ENCODE measurements at places on chromosomes 3 and 15.
A peak's percentile ranks its signal among the peaks of the same experiment; 100 is the strongest.

DNA sequence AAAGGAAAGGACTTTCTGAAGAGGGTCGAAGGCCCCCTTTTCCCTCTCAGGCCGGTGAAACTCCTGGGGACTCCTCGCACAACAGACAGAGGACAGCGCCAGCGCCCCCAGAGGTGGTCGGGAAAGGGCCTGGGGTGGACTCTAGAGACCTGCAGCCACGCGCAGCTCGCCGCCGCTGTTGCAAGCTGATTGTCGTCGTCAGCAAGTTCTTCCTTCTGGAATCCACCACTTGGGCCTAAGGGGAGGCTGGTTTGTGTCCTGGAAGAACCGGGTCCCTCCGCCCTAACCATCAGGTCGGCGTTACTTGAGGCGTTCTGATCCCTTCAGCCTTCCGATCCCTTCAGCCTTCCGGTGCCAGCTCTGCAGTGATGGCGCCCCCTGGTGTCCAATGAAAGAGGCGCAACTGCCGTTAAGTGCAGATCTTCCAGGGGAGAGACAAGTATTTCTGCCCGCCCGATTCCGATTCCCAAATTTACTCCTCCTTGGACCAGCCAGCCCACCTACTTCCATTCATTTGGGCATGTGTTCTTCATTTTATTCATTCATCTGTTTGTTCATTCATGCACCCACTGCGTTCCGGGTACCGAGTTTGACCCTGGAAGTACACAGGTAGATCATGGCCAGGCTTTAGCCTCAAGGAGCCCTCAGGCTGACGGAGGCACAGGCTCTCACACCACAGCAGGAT is 77.2 kb upstream of the SLC6A11 start:
- DNase-seq = peak; percentile 61

DNA sequence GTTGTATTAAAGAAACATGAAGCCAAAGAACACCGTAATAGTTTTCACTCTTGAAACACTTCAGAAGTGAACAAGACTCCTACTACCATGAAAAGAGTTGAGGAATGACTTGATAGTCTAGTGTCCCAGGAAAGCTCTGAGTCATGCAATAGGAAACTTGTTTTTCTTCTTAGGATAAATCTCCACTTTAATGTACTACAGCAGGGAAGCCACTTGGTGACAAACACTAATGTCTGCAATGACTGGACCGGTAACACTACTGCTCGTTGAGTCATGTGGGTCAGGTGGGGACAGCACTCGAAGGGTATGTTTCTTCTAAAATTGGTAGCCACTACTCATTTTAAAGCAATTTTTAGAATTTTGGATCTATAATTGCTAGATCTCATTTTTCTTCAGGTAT is 291.7 kb upstream of the CNTN3 start:
- no peak for DNase-seq

GRCh38 chr3:61157414-61157813 is 93.8 kb downstream of the FHIT start:
- no peak for DNase-seq

DNA sequence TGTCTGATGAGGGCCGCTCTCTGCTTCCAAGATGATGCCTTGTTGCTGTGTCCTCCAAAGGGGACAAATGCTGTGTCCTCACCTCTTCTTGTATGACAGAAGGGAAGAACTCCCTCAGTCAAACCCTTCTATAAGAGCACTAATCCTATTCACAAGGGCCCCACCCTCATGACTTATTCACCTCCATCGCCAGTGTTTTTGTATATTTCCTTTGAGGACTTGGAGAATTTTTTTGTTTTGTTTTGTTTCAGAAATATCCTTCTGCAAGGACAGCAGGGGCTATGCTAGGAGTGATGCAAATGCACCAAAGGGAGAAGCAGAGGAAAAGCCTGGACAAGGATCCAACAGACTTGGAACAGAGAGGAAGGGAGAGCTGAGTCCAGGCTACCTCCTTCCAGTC is 214.4 kb downstream of the TLE3 start:
- DNase-seq = no peak

DNA sequence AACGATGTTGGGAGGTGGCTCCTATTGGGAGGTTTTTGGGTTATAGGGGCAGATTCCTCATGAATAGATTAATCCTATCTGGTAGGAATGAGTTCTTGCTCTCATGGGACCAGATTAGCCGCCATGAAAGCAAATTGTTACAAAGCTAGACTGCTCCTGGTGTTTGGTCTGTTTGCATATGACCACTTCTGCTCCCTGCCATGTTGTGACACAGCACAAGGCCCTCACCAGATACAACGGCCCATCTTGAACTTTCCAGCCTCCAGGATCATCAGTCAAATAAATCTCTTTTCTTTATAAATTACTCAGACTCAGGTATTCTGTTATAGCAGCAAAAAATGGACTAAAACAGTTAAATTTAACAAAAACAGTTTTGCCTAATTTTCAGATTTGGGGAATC is 34.4 kb downstream of the TRIM42 start:
- DNase-seq = no peak

DNA sequence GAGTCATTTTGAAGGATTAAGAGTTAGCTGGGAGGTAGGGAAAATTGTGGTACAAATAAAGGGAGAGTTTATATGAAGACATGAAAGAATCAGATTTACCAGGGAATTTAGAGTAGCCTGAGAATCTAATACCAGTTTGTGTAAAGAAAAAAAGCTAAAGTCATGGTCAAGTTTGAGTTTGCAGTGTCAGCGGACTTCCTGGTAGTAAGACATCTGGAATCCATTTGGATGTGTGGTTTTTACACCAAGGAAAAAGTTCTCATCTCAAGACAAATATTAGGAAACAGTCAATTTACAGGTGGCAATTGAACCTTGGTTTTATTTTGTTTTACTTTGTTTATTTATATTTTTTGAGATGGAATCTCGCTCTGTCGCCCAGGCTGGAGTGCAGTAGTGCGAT is 1.5 kb upstream of the P2RY12 start:
- DNase-seq = no peak

- DNase-seq = no peak
These were observed 3.3 kb upstream of the P2RY12 start for GRCh38 chr3:151387842-151388241.

DNA sequence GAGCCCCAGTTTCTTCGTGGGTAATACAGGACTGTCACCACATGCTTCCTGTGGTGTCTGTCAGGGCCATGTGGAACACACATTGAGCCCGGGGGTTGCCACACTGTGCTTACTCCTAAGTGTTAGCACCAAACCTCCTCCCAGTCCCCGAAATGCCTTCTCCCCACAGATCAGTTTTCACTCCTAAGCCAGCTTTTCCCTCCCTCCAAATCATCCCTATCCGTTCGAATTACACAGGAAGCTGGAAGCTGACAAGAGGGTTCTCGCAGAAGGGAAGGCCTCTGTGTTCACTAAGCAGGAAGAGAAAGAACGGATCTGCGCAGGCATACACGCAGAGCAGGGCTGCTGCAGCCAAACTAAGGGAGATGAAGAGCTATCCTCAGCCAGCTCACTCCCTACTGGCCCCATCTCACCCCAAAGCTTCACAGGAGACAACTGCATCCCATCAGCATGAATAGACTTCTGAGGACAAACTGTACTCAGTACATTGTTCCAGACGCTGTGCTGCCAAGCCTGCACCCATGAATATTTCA is 32.3 kb downstream of the XXYLT1 start:
- no peak for DNase-seq

GRCh38 chr3:15403495-15403894 is 23.8 kb downstream of the METTL6 start:
- DNase-seq = no peak

DNA sequence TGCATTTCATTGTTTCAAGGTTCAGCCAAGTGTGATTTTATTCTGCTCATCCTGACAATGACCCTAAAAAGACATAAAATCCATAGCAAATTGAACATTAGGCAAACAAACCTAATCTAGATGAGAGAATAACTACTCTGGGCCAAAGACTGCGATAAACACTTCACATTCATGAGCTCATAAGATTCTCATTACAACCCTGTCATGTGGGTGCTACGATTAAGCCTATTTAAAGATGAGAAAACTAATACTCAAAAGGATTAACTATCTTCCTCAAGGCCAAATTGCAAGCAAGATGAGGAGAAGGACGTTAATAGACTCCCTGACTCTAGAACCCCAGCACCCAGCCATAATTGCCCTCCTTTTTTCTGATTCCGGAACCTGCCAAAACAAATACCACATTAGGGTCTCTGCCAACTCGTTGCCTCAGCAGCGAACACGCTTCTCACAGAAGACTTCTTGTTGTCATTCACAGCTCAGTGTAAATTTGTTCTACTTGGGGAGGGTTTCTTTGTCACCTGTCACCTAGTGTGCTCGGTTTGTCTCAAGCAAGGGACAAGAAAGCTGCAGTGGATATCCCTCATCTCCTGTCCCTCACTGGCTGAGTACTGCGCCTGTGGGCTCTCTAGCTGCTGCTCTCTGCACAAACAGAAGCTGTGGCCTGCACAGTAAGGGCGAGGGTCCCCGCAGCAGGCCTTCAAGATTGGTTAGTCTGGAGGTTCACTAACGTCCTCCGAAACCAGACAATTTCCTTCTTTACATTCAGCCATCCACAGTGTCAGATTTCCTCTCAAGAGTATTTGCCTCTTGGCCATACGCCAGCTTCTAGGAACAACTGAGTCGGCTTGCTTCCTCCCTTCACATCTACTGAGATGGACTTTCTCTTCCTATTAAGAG is 200.0 kb upstream of the UBE2E2 start:
- DNase-seq = no peak

- no peak for DNase-seq
These were observed 37.6 kb downstream of the FAM3D start for GRCh38 chr3:58628823-58629562.

Measured in T-helper 1 cell (primary cell).